ENCODE measurements at places on chromosomes 13 and 19.
A peak's percentile ranks its signal among the peaks of the same experiment; 100 is the strongest.

DNA sequence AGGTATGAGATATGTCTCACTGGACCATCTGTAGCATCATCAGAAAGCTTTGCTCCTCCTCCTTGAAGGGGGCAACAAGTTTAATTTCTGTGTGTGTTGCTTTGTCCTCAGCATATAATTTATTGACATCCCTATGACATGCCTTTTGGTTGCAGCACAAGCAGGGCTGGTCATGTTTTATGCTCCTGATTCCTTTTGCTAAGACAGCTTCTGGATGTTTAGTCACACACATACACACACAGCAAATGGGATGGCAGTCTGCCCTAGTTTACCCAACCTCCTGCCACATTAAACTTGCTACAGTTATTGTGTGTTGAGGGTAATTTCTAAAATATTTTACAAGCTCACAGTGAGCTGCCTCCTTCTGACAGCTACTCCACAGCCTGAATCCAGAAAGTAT lies 217.9 kb upstream of the RXFP2 start:
- DNase-seq = no peak

DNA sequence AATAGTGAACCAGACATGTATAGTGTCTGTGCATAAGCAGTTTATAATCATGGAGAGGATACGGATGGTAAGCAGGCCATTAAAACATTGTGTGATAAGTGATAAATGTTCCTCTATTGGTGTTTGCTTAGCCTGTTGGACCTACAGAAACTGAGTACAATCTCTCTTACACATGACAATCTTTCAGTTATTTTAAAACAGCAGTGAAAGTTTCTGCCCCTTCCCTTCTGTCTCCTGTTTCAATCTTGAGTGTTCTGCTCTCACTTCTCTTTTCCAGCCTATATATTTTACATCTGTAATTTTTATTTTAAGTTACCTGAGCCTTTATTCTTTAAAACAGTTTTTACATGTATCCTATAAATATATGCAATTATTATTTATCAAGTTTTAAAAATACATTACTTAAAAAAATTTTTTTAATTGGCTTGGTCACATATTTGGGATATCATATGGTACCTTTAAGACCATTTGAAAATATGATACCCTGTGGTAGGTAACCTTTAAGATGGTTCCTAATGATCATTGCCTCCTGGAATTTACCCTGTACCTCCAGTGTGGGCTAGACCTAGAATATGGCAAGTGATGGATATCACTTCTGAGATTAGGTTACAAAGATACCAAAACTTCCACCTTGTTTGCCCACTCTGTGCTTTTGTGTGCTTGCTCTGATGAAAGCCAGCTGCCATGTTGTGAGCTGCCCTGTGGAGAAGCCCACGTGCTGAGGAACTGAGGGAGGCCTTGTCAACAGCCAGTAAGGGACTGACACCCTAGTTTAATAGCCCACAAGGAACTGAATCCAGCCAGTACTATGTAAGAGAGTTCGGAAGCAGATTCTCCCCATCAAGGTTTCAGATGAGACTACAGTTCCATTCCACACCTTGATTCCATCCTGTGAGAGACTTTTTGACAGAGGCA lies 99.3 kb downstream of the DHRS12 start:
- no peak for DNase-seq

DNA sequence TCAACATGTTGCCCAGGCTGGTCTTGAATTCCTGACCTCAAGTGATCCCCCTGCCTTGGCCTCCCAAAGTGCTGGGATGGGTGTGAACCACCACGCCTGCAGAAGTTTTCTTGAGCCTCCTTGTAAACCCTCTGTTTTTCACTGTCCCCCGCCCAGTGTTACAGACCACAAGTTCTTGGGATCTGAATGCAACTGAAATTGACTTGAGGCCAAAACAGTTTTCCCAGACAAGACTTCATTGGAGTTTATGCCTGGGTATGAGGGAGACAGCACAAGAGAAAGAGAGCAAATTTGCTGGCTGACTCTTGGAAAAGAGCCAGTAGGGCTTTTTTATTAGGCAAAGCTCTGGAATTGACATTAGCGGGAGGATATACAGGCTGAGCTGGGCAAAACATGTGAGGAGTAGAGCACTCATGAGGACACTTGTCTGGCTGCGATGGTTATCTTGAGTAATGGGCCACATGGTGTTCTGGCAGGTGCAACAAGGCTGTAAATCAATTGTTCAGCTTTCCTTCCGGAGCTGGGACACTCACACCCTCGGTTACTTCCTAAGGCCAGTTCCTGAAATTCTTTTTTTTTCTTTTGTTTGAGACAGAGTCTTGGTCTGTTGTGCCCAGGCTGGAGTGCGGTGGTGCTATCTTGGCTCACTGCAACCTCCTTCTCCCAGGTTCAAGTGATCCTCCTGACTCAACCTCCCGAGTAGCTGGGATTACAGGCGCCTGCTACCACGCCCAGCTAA lies 12.7 kb upstream of the HNRNPL start:
- DNase-seq = no peak

GRCh38 chr19:6215701-6216235 lies 64.0 kb downstream of the MLLT1 start:
- DNase-seq = no peak

DNA sequence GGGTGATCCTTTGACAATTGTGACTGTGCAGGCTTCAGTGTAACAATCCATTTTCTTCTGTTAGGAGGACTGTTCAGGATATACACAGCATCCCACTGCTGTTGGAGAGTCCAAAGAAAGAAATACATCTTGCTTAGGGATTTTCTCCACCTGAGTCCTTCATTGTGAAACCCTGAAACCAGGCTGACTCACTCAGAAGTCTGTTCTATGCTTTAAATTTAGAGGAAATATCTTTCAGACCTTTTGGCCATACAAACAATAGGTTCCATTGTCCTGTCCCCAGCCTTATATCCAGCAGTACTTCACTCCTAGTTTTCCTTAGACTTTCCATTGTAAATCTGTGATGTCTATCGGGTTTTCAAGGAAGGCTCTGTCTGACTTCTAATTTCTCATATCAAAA lies 379.1 kb downstream of the SUCLA2 start:
- DNase-seq = no peak

GRCh38 chr13:29301027-29301426 lies 294.5 kb downstream of the SLC7A1 start:
- no peak for DNase-seq

DNA sequence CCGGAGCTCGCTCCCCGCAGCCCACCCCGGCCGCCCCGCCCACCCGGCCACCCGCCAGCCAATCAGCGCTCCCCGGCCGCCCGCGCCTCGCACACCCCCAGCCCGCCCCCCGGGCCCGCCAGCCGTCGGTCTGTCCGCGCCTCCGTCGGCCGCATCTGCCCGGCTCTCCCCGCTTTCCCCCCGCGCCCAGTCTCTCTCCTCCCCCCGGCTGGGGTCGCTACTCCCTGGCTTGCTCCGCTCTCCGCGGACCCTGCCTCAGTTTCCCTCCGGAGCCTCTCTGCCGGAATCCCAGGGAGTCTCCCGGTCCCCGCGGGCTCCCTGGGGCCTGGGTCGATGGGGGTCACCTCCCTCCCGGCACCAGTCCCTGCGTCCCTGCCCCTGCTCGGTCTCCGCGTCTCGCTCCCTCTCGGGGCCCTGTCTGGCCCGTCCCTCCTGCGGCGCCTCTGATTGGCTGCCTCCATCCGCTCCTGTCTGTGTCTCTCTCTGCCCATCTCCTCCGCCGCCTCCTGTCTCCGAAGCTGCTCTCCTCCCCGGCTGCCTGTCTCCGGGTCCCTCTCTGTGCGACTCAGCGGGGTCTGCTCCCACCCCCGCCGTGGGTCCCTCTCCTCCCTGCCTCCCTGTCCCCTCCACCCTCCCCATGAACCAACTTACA lies 484 bp downstream of the IL11 start:
- DNase-seq = no peak

DNA sequence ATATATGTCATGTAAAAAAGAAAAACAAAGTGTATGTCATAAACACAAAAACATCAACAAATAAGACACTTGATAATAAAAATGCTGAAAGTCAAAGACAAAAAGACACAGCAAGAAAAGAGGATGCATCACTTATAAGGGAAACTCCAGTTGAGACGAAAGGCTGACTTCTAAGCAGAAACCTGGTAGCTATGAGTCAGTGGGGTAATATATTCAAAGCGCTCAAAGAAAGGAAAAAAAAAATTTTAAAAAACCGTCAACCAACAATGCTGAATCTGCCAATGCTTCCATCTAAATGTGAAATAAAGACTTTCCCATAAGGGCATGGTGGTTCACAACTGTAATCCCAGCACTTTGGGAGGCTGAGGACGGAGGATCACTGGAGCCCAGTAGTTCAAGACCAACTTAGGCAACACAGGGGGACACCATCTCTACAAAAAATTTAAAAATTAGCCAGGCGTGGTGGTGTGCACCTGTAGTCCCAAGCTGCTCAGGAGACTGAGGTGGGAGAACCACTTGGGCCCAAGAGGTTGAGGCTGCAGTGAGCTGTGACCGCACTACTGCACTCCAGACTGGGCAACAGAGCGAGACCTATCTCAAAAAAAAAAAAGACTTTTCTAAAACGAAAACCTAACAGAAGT lies 24.0 kb downstream of the USP12 start:
- no peak for DNase-seq

DNA sequence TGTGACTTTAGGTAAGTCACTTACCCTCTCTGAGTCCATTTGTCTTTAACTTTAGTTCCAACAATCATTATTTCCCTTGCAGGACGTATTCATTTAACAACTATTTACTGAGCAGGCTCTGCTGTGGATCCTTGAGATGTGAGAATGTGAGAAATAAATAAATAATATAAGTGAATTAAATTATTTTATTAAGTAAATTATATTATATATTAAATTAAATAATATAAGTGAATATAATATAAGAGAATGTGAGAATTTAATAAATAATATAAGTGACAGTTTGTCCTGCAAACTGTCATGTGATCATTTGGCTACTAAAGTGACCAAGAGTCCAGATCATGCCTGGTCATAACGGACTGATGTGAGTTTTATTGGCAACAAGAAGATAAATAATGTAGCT lies 598 bp downstream of the OR2Z1 start:
- no peak for DNase-seq

DNA sequence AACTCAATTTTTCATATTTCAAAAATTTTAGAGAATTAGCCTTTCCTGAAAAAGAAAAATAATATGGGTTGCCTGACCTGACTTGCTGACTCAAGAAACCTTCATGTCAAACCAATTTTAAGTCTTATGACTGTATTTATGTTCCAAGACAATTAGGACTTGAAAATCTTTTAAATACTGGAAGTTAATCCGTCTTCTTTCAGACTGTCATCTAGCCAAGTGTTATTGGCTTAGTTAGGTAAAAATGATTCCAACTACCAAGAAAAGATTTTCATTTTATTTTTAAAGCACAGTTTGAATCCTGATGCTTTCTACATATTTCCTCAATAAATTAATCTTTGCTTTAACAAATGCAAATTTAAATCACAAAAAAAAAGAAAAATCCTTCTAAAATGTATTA lies 337.6 kb downstream of the SLITRK6 start:
- no peak for DNase-seq

DNA sequence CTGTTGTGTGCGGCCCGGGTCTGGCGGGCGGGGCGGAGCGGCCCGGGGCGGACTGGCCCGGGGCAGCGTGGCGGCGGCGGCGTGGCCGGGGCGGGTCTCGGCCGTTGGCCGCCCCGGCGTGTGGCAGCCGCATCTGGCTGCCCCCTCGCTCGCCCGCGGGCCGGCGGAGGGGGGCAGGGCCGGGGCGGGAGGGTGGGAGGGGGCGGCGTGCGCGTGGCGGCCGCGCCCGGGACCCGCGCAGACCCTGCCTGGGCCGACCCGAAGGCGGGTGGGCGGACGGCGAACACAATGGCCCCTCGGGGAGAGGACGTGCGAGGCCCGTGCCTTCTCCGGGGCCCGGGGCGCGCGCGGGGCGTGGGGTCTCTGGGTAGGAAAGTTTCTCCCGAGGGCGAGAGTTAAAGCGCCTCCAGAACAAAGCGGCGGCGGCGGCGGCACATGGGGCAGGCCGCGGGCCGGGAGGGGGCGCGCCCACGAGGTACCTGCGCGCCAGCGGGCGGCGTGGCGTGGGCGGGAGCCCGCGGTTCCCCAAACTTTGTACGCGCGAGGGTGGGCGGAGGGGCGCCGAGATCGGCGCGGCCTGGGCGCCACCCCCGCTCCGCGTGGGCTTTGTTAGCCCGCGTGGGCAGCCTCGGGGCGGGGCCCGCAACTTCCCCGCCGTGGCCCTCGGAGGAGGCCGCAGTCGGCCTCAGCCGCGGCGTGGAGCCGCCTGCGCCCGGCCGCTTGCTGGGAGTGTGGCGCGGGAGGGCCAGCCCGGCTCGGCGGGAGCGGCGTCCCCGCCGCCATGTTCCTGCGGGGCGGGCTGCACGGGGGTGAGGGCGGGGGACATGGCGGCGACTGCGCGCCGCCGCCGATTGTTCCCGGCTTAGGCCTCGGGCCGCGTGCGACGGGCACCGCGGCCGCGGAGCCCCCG lies 764 bp downstream of the MIR17HG start:
- DNase-seq = peak; percentile 44

DNA sequence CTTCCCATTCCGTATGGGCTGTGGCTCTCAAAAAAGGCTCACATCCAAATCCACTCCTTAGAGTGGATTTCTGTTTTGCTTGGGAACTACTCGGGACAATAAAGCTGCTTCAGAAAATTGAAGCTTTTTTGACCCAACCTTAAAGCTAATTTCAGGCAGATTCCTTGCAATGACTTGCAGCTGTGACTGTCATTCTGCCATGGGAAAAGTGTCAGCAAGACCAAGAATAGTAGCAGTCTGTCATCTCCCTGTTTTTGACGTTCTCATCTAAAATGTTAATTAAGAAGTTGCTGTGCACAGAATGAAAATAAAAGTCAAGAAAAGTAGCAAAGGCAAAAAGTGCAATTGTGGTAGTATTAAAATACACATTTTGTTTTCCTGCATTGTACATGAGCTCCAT lies 304.7 kb downstream of the COG6 start:
- no peak for DNase-seq

DNA sequence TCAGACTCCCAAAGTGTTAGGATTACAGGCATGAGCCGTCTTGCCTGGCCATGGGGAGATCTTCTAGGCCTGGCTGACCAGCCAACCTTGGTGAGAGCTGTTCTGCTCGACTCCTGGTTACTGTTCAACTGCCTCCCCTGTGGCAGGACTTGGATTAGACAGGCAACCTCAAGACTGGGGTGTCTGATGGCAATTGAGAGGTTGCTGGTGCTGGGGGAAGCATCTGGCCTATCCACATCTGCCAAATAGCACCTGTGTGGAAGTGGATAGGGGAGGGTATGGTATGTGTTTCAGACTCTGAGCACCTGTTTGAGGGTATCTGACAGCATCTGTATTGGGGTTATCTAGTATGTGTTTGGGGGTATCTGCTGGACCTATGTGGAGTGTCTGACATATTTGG lies 44.7 kb downstream of the ARHGEF18 start:
- DNase-seq = no peak

DNA sequence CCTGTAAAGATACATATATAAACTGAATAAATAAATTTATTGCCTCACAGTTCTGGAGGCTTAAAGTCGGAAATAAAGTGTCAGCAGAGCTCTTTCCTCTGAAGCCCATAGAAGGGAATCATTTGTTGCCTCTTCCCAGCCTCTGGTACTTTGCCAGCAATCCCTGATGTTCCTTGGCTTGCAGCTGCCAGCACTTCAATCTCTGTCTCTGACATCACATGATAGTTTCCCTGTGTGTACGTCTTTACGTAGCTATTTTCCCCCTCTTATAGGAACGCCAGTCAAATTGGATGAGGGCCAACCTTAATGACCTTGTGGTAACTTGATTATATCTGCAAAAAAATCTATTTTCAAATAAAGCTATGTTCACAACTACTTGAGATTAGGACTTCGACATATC lies 250.9 kb downstream of the LIG4 start:
- no peak for DNase-seq
